ENCODE measurements at places on chromosomes 1 and 21. TPM values are rescaled to one million over a fixed set of nuclear protein-coding genes. Genes with fewer than 3 reads are reported as not detected.

Gene FCRL6
- polyA plus RNA-seq: 0.36 TPM

Gene DISP3
- 0.80 TPM for polyA plus RNA-seq

Gene MANEAL
- 3.5 TPM for polyA plus RNA-seq

Gene DSCAM
- polyA plus RNA-seq: 0.12 TPM

Gene ACBD3
- 49.2 TPM for polyA plus RNA-seq

Gene GJB3
- polyA plus RNA-seq: 0.57 TPM

Gene CCDC190
- polyA plus RNA-seq: 0.12 TPM

Gene LMOD1
- 4.2 TPM for polyA plus RNA-seq

Data from right renal pelvis (tissue), 4 donors.